A549 treated with dexamethasone at 1 μM for 4 hours (cell line): ENCODE measurements at places on chromosomes 13 and 19. TPM values are rescaled to one million over a fixed set of nuclear protein-coding genes. Genes with fewer than 3 reads are reported as not detected.

ZNF667 gene
- total RNA-seq: not detected in 5 replicates

ZNF606 gene
- 1.3 to 3.8 TPM (median 2.3 TPM) in 5 replicates for total RNA-seq

GFY gene
- 0.17 to 0.40 TPM (median 0.23 TPM) in 5 replicates for total RNA-seq

ZNF610 gene
- total RNA-seq: not detected in 5 replicates

PEG3 gene
- not detected in 5 replicates for total RNA-seq

OVOL3 gene
- total RNA-seq: 0.15 to 0.26 TPM (median 0.25 TPM) in 3 of 5 replicates, not detected in the others

TSKS gene
- total RNA-seq: not detected in 5 replicates

TYROBP gene
- total RNA-seq: not detected in 5 replicates

ZNF560 gene
- not detected in 5 replicates for total RNA-seq

PCDH8 gene
- total RNA-seq: not detected in 5 replicates

PEX11G gene
- total RNA-seq: 1.8 to 2.1 TPM (median 1.9 TPM) in 5 replicates

EEF1AKMT1 gene
- 4.4 to 5.4 TPM (median 4.8 TPM) in 5 replicates for total RNA-seq

CEACAM21 gene
- total RNA-seq: 0.15 TPM in 1 of 5 replicates, not detected in the others

ABCA7 gene
- total RNA-seq: 11.1 to 20.7 TPM (median 16.9 TPM) in 5 replicates

EML2 gene
- total RNA-seq: 19.7 to 25.5 TPM (median 24.2 TPM) in 5 replicates

PLEKHF1 gene
- total RNA-seq: 5.7 to 7.2 TPM (median 6.7 TPM) in 5 replicates

KIR2DL4 gene
- not detected in 5 replicates for total RNA-seq

FGF14 gene
- total RNA-seq: 0.01 to 0.11 TPM in 2 of 5 replicates, not detected in the others

MUC16 gene
- total RNA-seq: 0.06 to 0.07 TPM (median 0.06 TPM) in 4 of 5 replicates, not detected in the other

TPTE2 gene
- total RNA-seq: not detected in 5 replicates

PMIS2 gene
- total RNA-seq: not detected in 5 replicates

ALDH16A1 gene
- 13.0 to 27.7 TPM (median 23.9 TPM) in 5 replicates for total RNA-seq

PSG5 gene
- 0.58 to 0.77 TPM (median 0.69 TPM) in 5 replicates for total RNA-seq

C19orf85 gene
- 0.10 TPM in 1 of 5 replicates, not detected in the others for total RNA-seq

ACTMAP gene
- total RNA-seq: 15.5 to 21.3 TPM (median 19.0 TPM) in 5 replicates

DACT3 gene
- 0.17 to 0.29 TPM (median 0.26 TPM) in 5 replicates for total RNA-seq

NXNL1 gene
- total RNA-seq: not detected in 5 replicates

ZIC5 gene
- total RNA-seq: 2.2 to 2.8 TPM (median 2.4 TPM) in 5 replicates

CRB3 gene
- 2.6 to 3.8 TPM (median 3.5 TPM) in 5 replicates for total RNA-seq

PEAK3 gene
- 0.15 to 0.41 TPM (median 0.31 TPM) in 5 replicates for total RNA-seq

PSG2 gene
- not detected in 5 replicates for total RNA-seq

TMEM86B gene
- total RNA-seq: 2.5 to 4.7 TPM (median 3.8 TPM) in 5 replicates

RFXAP gene
- total RNA-seq: 0.58 to 1.0 TPM (median 0.77 TPM) in 5 replicates

GPR4 gene
- total RNA-seq: 0.25 to 0.58 TPM (median 0.36 TPM) in 5 replicates

ZNF497 gene
- total RNA-seq: 0.74 to 1.6 TPM (median 1.1 TPM) in 5 replicates
